Neuronal stem cell (in vitro differentiated cells): ENCODE measurements at places on chromosomes 1 and 21.

- no peaks in the 10 kb centered on the region for H3K27me3 ChIP-seq
- no peak overlapping the region for H3K27ac ChIP-seq
- DNase-seq = no peak
- peaks cover 6% of the 10 kb centered on the region for H3K36me3 ChIP-seq
- H3K4me3 ChIP-seq = no peak overlapping the region
Observed at GRCh38 chr21:14116080-14116481, 94.7 kb downstream of the LIPI start.

- H3K4me3 ChIP-seq = no peak overlapping the region
- H3K4me1 ChIP-seq = peaks cover 5% of the 10 kb centered on the region
- no peaks in the 10 kb centered on the region for H3K27me3 ChIP-seq
- no peak for DNase-seq
Observed at GRCh38 chr1:91650764-91651163, 150.1 kb downstream of the CDC7 start.

DNA sequence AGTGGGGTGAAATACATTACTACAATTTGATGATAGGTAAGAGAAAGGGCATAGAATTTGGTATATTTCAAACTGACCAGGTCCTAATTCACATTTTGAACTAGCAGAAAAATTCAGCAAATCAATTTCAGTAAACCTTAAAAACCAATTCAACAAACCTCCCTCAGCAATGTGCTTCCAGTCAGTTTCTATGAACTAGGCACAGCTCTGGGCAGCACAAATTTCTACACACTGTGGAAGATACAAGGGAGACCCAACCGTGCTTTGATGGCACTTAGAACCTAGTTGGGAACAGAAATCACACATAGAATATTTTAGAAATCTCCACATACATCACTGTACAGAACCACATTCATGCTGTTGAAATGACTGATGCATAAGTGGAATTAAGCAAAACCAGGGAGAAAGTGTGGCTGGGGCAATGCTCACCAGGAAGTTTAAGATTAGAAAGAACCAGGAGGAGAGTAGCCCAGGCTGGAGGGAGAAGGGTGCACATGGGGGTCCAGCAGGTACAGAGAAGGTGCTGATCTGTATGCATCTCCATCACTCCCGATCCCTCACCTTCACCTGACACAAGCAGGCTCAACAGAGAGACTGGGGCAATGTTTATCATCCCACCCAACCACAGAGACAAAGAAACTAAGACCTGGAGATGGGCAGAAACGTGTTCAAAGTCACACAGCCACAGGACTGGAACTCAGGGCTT is 14.8 kb downstream of the C1orf226 start:
- no peak overlapping the region for H3K27ac ChIP-seq
- no peaks in the 10 kb centered on the region for H3K27me3 ChIP-seq
- H3K36me3 ChIP-seq = no peaks in the 10 kb centered on the region
- no peak overlapping the region for H3K4me3 ChIP-seq

- no peak overlapping the region for H3K4me3 ChIP-seq
- no peak for DNase-seq
- no peaks in the 10 kb centered on the region for H3K36me3 ChIP-seq
- no peaks in the 10 kb centered on the region for H3K27me3 ChIP-seq
- H3K27ac ChIP-seq = no peak overlapping the region
Observed at GRCh38 chr1:115467196-115467595, 129.1 kb upstream of the NGF start.

DNA sequence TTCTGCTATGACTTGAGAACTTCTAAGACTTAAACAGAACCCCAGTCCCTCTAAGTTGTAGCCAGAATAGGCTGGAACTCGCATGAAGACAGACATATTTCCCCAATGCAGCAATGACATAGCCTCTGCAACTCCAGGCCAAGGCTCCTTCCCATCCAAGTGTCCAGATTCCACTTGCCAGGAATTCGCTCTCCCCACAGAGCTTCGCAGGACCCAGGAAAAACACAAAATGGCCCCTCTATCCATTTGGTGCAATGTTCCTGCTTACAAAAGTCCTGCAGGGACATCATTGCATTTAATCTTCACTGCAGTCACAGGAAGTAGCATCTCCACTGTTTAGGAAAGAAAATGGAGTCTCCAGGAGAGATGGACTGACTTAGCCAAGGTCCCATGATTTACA is 147.5 kb upstream of the KLHDC7A start:
- H3K27me3 ChIP-seq = no peaks in the 10 kb centered on the region
- H3K4me1 ChIP-seq = no peaks in the 10 kb centered on the region
- H3K27ac ChIP-seq = no peak overlapping the region

GRCh38 chr1:213110349-213111300 is 59.6 kb downstream of the RPS6KC1 start:
- H3K36me3 ChIP-seq = no peaks in the 10 kb centered on the region
- H3K4me3 ChIP-seq = no peak overlapping the region
- no peak overlapping the region for H3K27ac ChIP-seq

- peaks cover 60% of the 10 kb centered on the region for H3K36me3 ChIP-seq
- H3K27ac ChIP-seq = no peak overlapping the region
- no peaks in the 10 kb centered on the region for H3K4me1 ChIP-seq
- no peaks in the 10 kb centered on the region for H3K27me3 ChIP-seq
- H3K4me3 ChIP-seq = no peak overlapping the region
Observed at GRCh38 chr1:232980355-232980978, 30.1 kb downstream of the NTPCR start.

DNA sequence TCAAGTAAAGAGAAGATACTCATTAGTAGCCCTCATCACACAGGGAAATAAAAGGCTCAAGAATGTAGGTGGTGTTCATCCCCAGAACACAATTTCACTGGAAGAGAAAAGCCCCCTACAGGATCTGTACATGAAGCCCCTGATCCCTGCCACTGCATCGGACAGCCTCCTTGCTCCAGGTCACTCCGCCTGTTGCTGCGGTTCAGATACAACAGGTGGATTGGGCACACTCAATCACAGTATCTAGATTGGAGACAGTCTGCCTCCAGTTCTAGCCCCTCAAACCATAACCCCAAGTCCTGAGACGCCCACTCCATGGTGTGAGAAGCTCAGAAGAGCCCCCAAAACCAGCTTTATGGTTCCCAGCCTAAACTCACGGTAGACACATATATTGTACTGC is 1.1 kb downstream of the SLAMF9 start:
- no peaks in the 10 kb centered on the region for H3K36me3 ChIP-seq
- peaks cover 65% of the 10 kb centered on the region for H3K27me3 ChIP-seq
- no peak overlapping the region for H3K4me3 ChIP-seq
- H3K4me1 ChIP-seq = no peaks in the 10 kb centered on the region
- no peak overlapping the region for H3K27ac ChIP-seq

DNA sequence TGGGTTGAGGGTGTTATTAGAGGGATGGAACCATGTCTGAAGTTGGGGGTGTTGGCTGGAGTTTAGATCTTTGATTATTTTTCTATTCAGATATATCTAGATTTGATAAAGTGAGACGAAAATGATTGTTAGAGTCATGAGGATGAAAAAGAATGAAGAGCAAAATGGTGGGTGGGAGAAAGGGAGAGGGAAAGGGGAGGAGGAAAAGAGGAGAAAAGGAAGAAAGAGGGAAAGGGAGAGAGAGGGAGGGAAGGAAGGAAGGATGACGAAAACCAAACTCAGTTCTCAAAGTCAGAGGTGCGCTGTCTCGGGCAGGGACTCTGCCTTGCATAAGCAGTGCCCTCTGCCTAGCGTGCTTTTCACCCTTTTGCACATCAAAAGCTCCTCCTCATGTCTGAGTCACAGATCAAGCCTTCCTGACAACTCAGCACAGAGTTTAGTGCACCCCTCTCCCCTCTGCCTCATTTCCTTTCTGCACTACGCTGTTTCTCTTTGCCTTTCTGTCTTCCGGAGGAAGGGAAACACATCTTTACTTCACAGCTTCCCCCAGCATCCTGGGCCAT is 225.8 kb upstream of the PROX1 start:
- H3K4me3 ChIP-seq = no peak overlapping the region
- peaks cover 3% of the 10 kb centered on the region for H3K4me1 ChIP-seq
- H3K27me3 ChIP-seq = no peaks in the 10 kb centered on the region
- no peak for DNase-seq
- H3K36me3 ChIP-seq = no peaks in the 10 kb centered on the region

DNA sequence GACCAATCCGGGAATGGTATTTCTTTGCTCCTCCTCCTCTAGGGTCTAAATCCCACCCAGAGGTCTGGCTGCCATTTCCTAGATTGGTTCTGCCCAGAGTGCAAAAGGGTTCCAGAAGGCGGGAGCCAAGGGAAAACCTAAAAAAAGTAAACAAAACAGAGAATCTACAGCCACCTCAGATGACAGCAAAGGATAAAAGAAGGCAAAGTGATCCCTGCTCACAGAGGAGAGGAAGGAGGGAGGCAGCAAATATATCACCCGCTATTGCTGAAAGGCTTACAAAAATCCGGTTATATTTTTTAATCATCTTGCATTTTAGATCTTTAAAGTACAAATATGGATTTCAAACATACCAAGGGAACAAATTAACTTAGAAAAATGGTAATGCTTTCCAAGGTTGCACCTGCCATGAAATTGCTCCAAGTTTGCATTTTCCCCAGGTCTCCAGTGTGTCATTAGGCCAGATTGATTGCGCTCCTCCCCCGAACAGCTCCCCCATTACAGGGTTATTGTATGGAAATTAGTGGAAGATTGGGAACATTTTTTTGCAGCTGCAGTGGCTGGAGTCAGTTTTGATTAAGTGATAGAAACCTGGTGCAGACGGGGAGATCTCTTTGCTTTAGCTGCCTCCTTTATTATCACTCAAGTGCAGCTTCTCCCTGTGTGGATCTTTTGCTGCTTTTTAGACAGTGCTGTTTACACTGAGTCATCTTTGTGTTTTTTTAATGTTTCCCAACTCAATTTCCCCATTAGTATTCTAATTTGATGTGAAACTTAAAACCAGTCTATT is 280.5 kb upstream of the CAMK1G start:
- no peaks in the 10 kb centered on the region for H3K27me3 ChIP-seq
- no peak for DNase-seq
- no peak overlapping the region for H3K4me3 ChIP-seq
- H3K4me1 ChIP-seq = no peaks in the 10 kb centered on the region

DNA sequence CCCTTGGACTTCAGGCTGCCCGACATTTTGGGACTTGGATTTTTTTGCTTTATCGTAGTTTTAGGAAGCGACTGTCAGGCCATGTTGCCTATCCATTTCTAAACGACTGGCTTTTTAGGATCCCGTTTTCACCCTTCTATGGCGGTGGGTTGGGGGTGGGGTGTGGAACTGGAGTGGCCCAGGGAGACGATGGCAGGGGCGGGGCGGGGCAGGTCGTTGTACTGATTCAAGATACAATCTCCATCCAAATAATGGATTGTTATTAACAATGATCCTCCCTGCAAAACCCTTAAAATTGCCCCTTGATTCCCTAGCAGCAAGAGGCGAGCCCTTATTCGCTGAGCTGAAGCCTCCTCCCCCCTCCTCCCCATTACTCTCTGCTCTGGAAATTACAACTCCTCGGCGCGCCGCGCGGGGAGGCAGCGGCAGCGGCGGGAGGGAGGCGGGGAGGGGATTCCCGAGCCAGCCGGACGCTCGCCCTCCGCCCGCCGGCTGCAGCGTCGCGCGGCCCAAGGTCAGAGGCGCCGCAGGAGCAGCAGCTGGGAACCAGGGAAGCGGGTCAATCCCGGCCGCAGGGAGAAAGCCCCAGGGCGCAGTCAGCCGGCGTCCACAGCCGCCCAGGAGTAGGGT is at the start of gene TRIM67:
TSS of gene TRIM67 (plus strand) at position 392 of the 630 bp plus-strand sequence. CDS start 912 bp downstream, outside the sequence.
- DNase-seq = no peak
- no peak within 1 kb of the TSS for H3K27ac ChIP-seq
- H3K27me3 ChIP-seq = peaks cover 57% of the 10 kb centered on the region
- H3K36me3 ChIP-seq = no peaks in the 10 kb centered on the region
- H3K4me1 ChIP-seq = peaks cover 13% of the 10 kb centered on the region
- peak within 1 kb of the TSS; percentile 41 for H3K4me3 ChIP-seq

GRCh38 chr1:46369542-46370213 is 24.4 kb upstream of the FAAH start:
- peaks cover 40% of the 10 kb centered on the region for H3K36me3 ChIP-seq
- no peaks in the 10 kb centered on the region for H3K4me1 ChIP-seq
- no peak overlapping the region for H3K27ac ChIP-seq
- DNase-seq = no peak
- H3K27me3 ChIP-seq = no peaks in the 10 kb centered on the region

GRCh38 chr1:28950449-28950848 is 36.1 kb downstream of the EPB41 start:
- no peak overlapping the region for H3K27ac ChIP-seq
- no peaks in the 10 kb centered on the region for H3K27me3 ChIP-seq

- H3K27me3 ChIP-seq = no peaks in the 10 kb centered on the region
- H3K36me3 ChIP-seq = no peaks in the 10 kb centered on the region
- DNase-seq = no peak
- H3K27ac ChIP-seq = no peak overlapping the region
Observed at GRCh38 chr1:117753652-117754051, 147.8 kb downstream of the TENT5C start.

GRCh38 chr1:203823306-203823705 is 27.9 kb downstream of the ZBED6 start:
- DNase-seq = no peak
- H3K36me3 ChIP-seq = peaks cover 27% of the 10 kb centered on the region
- H3K4me1 ChIP-seq = no peaks in the 10 kb centered on the region
- no peak overlapping the region for H3K4me3 ChIP-seq
- no peaks in the 10 kb centered on the region for H3K27me3 ChIP-seq
- no peak overlapping the region for H3K27ac ChIP-seq

DNA sequence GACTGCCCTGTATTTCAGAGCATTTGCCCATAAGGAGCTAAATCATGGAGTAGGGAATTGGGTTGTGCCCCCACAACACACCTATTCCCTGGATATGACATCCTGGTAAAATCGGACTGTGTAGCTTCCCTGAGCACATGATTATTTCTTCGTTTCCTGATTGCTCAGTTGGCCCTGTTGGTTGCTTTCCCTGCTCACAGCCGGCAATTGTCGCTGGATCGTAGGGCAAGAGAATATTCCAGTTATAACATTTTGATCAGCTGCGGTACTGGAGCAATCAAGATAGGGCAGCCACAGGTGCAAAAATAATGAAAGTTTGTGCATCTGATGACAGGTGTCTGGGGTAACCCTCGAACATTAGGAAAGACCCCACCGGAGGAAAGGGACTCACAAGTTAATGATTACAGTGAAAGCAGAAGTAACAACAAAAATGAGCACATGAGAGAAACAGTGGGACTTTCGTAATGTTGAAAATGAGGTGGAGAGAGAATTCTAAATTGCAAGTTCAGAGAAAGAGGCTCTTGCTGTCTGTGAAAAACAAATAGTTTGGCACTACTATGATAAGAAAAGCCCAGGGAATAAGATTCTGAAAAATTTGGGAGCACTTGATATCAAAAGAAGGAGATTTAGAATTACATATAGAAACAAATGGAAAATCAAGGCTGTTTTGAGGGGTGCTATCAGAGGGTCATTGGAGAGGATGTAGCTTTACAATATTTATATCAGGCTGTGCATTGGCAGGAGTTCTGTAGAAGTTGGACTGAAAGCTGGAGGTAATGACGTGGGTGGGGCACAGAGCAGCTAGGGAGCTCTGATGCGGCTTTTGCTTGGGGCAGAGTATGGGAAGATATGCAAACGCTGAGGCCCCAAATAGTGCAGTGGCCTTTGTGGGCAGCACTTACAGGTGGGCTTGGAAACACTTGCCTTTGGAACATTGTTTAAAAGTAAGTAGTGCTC is at the start of gene MAB21L3:
TSS of gene MAB21L3 (plus strand) at position 833 of the 957 bp plus-strand sequence. CDS start 1,217 bp downstream, outside the sequence.
- no peak within 1 kb of the TSS for H3K27ac ChIP-seq
- H3K27me3 ChIP-seq = no peaks in the 10 kb centered on the region
- H3K36me3 ChIP-seq = no peaks in the 10 kb centered on the region
- no peaks in the 10 kb centered on the region for H3K4me1 ChIP-seq
- no peak for DNase-seq
- no peak within 1 kb of the TSS for H3K4me3 ChIP-seq
